ENCODE measurements at places on chromosomes 7 and 10.

- no peak for DNase-seq
Observed at GRCh38 chr7:81300753-81301152, 381.9 kb upstream of the SEMA3C start.

DNA sequence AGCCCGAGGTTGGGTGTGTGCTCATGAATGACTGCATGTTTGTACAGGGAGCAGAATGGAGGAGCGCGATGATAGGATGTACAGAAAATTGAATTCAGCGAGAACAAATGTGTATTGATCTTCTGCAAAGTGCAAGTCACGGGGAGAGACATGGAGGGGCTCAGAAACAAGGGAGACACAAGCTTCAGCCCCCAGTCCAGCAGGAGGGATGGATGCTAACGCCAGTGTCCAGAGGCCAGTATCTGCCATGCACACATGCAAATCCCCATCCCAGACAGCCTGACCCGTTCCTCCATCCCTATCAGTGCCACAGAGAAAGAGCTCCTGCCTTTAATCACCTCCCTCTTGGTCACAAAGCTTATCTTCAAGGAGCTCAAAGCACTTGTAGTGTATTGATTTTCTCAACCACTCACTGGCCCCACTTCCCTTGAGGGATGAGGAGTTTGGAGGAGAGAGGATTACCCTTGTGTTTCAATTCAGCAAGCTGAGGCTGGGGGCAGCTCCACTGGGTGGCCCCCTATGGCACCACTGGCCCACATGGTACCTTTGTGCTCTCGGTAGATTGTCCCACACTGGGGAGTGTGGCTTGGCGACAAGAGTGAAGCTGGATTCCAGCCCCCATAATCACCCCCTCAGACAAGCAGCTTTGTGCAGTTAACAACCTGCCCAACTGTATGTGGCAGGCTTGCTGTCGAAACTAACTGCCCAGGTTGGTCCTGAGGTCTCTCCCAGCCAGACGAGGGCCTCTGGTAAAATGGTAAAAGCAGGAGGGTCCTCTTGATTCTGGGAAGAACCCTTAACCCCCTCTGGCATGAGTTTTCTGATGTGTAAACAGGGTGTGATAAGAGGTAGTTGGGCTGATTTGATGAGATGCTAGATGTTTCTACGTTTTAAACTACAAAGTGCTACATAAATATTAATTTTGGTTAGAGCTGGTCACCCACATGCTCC, 151.6 kb upstream of the UNC5B start:
- DNase-seq = no peak

DNA sequence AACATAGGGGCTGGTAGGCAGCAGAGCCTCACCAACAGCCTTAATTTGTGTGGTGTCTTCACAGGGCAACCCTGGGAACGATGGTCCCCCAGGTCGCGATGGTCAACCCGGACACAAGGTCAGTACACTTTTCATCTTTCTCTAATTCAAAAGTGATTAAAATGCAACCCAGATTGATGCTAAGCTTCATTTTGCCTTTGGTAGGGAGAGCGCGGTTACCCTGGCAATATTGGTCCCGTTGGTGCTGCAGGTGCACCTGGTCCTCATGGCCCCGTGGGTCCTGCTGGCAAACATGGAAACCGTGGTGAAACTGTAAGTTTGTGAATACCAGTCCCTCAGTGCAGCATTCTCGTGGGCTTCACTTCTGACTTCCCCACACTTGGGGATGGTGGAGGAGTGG, 30.9 kb downstream of the COL1A2 start:
- DNase-seq = no peak

GRCh38 chr7:45511721-45512597, 62.2 kb upstream of the ADCY1 start:
- DNase-seq = no peak

DNA sequence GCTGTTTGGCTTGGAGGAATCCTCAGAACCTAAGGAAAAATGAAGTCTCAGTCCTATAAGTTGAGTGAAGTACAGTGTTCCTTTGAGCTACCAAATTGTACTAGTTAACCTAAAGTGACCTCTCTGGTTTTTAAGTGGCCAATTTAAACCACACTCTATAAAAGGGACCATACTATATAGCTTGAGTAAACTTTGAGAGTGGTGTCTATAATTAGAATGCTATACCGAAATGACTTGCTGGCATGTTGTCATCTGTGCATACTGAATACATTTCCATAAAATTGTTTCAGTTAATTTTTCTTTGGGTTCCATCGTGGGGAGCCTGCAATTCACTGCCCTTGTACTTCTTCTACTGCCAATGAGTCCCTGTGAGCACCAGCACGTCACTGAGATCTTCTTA, 151.1 kb downstream of the DKK1 start:
- no peak for DNase-seq

Measured in stimulated activated CD8-positive, alpha-beta memory T cell treated with anti-CD3 and anti-CD28 coated beads, Interleukin-7, amount 100 ng/mL, for 1 hour (primary cell).